Activated CD4-positive, alpha-beta T cell treated with anti-CD3 and anti-CD28 coated beads, Interleukin-2, Interleukin-6, amounts not matched to agents 100 ng/mL and 50 ng/mL, durations not matched to agents 16 hours and 8 hours (primary cell): ENCODE measurements at places on chromosomes 3 and 15.

DNA sequence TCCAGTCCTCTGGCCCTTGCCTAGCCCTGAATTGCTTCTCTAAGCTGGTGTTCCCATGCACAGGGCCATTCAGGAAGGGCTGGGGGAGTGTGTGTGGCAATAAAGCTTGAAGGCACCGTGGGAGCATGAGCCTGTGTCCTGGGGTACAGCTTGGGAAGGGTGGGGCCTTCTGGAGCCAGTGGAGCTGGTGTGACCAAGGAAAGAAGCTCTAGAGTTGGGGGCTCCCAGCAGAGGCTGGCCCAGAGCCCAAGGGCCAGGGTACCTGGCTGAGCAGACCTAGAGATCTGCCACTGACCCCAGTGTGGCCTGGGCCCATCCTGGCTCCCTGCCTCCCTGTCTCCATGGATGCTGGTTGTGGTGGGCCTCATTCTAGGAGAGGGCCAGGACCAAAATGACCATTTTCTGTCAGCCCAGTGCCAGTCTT, 8.1 kb downstream of the ABTB1 start:
- no peak for DNase-seq

DNA sequence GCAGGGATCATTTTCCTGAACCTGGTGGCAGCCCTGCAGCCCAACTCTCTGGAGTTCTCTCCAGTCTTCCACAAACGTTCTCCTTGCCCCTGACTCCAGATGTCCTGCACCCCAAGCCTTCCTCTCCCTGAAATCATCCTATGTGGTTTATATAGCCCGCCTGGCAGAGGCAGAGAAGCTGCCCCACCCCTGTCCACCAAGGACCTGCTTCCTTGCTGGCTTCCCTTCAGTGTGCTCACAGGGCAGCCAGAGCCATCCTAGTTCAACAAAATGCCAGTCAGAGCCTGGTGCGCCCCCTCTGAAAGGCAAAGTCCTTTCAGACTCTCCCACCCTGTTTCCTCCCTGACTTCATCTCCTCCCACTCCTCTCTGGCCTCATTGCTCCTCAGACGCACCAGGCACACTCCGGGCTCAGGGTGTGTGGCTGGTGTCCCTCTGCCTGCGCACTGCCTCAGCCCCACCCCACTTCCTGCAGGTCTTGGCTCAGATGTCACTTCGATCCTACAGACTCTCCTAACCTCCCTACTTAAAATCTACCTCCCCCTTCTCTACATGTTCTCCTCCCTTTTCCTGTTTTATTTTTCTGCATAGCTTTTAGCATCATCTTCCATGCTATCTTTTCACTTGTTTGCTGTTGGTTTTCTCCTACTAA, 5.9 kb downstream of the KBTBD13 start:
- DNase-seq = no peak

DNA sequence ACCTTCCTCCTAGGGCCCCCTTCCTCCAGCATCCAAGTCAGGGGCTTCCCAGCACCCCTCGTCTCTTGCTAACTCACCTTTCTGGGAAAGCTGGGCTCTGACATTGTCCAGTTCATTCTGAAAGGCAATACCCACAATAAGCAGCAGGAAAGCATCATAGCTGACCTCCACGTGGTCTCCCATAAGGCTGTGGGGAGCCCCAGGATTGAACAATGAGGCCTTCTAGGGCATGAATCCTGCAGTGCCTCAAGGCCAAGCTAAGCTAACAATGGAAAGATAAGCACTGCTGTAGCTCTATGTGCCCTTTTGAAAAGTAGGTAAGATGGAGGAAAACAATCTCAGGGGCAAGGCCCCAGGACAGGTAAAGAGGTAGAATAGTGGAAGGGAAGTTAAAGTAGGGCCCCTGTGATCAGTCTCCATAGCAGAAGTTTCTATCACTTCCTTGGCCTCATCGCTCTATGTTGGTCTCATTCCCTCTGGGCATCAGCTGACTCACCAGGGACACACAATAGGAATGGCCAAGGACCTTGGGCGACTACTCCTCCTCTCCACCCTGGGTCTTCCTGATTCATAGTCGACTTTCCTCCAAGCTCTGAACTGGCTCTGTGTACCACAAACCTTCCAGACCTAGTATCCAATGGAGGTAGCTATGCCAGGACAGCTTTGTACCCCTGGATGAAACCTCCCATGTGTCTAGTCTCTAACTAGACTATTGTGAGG, 11.7 kb downstream of the TRAIP start:
- DNase-seq = no peak

- no peak for DNase-seq
Measured at GRCh38 chr3:190008432-190008831, 112.3 kb downstream of the P3H2 start.

- no peak for DNase-seq
Measured at GRCh38 chr15:57389991-57390390, 13.7 kb downstream of the CGNL1 start.

DNA sequence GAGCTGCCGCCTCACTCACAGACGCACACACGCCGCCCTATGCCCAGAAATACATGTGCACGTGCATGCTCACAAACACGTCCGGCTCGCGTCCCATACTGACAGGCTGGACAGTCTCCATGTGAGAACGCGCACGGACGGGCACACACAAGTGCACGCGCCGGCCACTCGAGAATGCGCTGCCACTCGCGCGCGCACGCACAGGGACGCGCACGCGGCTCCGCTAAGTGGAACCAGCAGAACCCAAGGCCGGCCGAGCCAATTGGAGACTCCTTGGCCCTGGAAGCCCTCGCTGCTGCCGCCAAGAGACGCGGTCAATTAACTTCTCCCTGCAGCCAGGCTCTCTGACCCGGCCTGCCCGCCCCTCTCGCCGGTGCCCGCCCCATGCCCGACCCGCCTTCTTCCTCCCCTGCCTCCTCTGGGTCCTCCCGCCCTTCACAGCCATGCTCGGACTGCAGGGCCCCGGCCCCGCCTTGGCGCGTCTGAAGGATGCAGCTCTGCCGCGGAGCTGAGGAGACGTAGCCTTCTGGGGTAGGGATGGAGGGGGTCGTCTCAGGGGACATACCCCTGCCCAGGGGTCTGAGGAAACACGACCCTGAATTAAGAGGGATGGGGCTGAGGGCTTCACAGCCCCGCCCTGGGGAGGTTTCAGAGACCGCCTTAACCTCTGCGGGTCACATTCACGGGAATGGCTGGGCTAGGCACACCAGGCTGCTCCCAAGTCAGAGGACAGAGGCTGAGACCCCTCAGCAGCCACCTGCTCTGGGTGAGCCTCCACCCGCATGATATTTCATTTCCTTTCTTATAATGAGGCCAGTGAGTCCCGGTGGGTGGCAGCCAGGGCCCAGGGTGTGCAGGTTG, 15.0 kb downstream of the PTH1R start:
- no peak for DNase-seq
